ENCODE measurements at places on chromosomes 7 and 10.

DNA sequence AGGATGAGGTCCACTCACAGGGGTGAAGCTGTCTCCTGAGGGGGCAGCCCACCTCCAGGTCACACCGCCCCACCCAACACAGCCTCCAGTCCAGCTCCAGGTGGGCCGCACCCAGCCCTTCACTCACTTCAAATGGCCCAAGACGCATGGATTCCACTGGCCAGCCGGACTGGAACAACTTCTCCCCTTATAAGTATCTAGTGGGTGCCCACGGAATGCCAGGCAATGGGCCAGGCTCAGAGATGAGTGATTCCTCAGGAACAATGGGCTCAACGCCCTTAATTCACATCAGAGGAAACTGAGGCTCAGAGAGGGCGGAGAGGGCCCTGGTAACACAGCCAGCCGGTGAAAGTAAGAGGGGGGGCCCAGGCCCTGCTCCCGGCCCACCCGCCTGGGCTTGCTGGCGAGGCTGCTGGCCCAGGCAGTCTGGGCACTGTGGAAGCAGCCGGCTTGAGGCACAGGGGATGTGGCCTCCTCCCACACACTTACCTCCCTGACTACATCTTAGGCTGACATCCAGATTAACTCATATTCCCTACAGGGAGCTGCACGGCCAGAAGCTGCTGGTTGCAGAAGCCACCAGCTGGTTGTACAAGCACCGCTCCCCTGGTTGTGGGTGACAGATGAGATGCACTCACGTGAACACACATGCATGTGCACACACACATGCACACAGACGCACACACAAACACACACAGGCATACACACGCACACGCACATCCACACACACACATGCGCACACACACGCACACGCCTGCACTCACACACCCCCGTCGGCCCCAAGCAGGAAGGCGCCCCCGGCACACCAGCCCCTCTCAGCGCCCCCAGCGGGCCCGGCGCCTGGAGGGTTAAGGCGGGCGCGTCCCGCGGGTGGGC, 1.0 kb upstream of the FAM20C start:
- DNase-seq, result no peak

DNA sequence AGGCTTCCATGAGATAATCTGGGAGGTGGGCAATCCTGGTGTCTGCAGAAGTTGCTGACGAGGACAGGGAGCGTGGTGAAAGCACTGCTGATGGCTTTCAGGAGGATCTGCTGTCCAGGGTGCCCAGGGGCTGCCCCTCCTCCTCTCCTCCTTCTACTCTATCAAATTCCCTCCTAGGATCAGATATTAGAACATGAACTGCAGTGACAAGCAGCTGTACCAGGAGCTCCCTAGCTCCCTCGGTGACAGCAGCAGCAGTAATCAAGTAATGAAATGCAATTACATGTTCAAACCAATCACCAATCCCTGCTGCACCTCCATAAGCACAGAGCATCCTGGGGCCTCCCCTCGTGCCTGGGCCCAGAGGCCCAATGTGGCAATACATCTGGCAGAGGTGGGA, 46.9 kb downstream of the GRID1 start:
- no peak for DNase-seq

DNA sequence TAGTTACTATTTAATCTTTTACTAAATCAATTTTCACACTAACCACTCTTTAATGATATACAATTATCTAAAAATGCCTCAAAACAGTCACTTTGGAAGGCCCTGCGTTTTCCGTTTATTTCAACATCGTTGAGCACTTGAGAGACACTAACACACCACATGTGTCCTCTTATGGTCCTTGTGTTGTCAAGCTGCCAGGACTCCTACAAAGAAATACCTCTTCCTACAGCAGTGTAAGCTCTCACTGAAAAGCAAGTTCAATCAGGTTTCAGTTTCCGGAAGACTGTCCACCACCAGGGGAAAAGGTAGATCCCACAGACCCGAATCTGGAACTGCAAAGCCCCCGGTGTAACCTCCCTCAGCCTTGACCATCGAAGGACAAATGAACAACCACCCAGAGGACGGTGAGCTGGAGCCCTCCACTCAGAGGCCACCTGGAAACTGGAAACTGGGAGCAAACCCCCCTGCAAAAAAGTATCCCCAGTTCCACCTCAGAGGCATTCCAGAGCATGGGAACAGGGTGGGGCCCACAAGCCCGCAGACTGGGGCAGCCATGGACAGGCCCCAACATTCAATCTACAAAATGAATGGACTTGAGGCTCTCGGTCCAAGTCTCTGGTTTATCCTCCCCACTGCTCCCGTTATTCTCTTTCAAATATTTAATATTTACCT, 37.6 kb downstream of the KCNH2 start:
- no peak for DNase-seq

- DNase-seq, result no peak
Measured at GRCh38 chr10:32271617-32272016, 75.3 kb downstream of the EPC1 start.

DNA sequence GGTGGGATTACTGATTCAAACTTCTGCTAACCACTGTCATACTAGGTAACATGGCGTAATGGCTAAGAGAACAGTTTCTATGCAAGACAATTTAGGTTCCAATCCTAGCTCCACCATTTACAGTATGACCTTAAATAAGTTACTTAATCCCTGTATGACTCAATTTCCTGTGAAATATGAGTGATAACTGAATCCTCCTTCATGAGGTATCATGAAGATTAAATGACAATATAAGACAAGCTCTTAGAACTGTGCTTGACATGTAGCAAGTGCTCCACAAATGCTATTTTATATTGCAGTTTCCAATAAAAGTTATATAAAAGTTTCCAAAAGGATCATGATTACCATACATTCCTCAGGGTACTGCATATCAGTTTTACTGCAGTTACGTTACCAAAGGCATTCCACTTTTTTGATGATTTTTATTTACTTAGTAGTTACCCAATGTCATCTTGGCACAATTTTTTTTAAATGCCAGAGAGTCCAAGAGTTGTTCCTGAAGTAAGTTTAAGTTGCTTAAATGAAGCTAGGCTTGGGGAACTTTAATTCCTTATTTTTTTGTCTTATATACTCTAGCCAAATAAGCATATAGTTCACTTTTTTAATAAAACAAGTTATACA, 7.1 kb downstream of the DOCK4 start:
- DNase-seq, result no peak

GRCh38 chr7:39709768-39710311, 86.5 kb downstream of the RALA start:
- no peak for DNase-seq

DNA sequence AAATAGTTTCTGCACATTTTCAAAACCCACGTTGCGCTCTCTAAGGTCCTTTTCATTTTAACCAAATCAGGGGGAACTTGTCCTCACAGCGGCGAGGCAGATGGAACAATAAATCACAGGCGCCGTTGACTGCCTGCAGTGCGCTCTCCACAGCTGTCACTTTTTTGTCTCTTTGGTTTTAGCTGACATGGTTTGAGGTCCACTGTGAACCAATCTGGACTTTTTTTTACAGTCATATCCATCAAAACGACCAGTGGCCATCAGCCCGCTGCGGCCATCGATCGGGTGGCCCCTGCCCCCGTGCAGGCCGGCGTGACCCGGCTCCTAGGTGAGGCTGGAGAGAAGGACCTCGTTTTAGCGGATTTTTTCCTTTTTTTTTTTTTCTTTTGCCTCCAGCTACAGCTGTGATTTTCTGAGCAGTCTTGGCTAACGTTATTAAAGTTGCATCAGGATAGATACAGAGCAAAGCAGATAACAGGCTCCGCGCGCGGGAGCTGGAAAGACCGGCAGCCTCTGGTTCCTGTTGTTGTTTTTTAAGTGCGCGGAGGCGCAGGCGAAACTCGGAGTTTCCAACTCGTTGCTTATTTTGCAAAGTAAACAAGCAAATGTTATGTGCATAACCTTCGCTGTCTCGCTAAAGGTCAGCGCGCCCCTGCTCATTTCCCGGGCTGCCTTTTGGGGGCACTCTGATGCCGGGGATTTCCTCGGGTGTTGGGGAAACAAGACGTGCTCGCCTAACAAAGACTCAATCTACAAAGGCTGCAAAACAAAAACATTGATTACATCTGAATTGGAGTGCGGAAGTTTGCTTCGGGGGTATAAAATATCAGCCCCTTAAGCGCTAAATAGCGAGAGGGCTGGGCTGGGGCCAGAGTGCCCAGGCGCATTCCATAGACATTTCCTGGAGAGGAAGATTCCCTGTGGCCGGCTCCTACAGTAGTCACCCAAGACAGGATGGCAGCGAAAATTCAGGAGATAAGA, 414.8 kb upstream of the MKI67 start:
- no peak for DNase-seq

DNA sequence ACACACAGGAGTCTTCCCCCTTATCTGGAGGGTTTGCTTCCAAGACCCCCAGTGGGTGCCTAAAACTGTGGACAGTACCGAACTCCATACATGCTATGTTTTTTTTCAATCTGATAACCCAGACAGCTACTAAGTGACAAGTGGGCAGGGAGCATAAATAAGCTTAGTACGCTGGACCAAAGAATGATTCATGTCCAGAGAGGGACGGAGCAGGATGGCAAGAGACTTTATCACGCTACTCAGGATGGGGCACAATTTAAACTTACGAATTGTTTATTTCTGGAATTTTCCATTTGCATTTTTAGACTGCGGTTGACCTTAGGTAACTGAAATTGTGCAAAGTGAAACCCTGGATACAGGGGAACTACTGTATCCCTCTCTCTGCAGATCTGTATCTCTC, 410.0 kb upstream of the MKI67 start:
- DNase-seq, result no peak

DNA sequence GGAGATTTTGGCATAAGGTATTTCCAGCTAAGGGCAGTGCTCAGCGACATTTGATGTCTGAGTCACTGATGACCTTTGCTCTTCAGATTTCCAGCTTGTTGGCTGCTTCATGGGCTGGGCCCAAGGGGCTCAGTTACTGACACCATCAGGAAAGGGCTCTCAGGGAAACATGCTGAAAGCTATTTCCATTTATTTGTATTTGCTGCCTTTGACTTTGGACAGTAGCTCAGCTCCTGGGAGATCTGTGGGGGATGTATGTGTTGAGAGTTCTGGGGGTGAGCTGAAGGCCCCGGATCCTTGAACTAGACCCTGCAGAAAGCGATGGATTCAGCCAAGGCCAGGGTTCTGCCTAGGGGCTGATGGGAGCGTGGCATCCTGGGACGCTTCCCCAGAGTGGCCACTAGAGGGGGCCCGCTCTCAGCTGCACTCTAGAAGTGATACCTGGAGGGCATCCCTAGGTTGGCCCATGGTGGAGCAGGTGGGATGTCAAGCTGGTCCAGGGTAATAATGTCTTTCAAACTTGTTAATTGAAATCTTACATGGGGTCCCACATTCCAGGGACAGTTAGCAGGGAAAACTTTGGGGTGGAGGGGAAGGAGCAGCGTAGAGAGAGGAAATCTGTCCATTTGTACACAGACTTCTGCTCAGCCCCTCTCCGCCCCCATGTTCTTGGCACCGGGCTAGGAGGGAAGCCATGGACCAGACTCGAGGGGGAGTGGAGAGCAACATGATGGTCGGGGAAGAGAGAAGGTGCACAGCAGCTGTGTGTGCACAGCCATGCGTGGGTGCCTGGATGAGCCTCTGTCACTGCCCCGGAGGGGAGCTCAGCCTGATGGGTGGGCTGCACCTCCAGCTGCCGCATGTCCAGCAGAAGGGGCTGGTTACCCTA, 3.0 kb upstream of the BTBD16 start:
- peak; percentile 34 for DNase-seq

DNA sequence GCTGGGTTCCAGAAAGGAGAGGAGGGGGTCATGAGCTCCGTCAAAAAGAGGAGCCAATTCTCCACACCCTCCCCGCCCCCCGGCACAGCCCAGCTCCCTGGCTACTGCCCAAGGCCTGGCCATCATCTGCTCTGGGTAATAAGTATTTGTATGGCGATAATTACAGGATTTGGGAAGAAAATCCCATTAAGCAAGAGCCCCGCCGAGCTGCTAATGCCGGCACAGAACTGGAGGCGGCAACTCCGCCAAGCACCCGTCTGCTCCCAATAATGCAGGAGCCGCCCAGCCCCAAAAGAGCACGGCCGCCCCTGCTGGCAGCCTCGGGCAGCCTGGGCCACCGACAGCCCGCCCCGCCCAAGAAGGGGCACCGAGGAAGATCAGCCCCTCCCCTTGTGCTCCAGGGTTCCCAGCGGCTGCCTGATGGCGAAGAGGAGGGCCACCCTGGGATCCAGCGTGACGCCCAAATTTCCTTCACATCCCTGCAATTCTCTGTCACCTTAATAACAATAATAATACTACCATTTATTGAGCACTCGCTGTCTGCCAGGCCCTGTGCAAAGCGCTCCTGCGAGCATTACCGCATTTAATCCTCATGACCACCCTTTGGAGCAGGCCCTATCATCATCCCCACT, 5.9 kb downstream of the SLIT1 start:
- no peak for DNase-seq

DNA sequence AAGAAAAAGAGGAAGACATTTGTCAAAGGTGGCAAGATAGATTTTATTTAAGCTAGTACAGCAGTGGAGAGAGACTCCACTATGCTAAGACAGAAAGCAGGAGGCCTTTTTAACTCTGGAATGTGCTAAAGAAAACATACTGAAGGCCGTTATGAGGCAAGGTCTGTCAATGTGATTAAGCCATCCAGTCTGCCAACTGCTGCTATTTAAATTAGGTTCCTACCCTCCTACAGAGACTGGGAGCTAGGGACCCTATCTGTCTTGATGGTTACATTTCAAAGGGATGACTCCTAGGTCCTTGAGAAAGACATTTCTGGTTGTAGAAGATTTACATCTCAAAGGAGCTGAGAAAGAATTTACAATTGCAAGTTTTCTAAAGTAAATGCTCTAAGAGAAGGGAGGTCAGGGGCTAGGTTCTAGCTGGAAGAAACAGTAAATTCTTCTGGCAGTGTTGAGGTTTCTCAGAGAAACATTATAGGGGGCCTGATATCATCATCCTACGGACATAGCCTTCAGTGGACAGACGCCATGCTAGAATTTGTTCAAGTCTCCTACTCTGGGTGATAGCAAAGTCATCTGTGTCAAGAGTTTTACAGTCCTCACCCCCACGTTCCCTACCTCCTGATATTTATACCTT, 211.6 kb downstream of the PHF14 start:
- DNase-seq, result no peak

- no peak for DNase-seq
Measured at GRCh38 chr7:118312966-118313365, 88.5 kb downstream of the ANKRD7 start.

- DNase-seq, result no peak
Measured at GRCh38 chr10:69648461-69648860, 18.4 kb downstream of the FAM241B start.

GRCh38 chr7:67377939-67378862, 381.6 kb downstream of the TYW1 start:
- peak; percentile 48 for DNase-seq

DNA sequence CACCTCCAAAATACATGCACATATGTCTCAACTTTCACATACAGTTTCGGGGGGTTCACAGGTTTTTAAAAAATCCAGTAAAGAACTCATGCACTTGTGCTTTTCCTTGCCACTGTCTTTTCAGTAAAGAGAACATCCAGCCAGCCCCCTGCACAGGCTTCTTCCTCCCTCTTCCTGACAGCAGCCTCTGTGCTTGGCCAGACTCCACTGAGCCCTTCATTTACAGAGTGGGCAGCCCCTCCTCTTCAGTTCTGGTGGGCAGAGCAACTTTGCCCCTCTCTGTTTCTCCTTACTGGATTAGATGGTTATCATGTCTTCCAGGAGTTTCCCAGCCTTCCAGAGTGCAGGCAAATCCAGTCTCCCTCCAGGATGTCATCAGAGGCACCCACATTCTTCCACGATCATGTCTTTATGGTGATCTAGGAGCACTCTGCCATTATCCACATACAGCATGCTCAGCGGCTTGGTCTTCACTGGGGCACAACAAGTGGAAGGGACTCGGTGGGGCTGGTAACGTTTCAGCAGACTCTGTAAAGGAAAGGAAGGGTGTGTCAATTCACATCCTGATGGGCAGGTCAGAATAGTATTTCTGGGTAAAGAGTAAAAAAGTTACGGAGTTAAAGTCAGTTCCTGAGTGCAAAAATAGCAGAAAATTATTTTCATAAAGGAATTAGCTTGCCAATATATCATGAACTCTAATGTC, 8.8 kb downstream of the NODAL start:
- no peak for DNase-seq

Measured in activated naive CD4-positive, alpha-beta T cell treated with anti-CD3 and anti-CD28 coated beads, Interleukin-2, amount 50 U/mL, for 16 hours (primary cell).